ENCODE measurements at places on chromosomes 6 and 20.

DNA sequence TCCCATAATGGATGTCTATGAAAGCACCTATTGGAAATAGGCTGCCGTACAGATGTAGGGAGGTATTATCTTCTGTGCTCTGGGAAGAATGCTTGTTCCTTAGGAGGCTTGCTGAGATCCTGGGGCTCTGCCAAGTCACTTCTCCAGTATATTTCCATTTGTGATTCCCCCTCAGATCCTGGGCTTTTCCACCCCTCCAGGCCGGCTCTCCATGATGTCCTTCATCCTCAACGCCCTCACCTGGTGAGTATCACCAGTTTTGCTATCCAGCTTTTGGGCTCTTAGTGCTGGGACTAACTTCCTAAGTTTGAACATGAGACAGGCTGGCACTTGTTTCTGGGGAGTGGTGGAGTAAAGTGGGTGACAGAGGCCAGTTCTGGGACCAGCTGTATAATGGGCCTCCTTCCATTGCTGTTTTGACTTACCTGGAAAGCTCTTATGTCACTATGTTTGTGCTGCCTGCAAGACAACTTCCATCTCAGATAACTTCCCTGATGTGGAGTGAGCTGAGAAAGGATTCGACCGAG, 2.6 kb downstream of the SYS1 start:
- peaks cover 18% of the 10 kb centered on the region for H3K36me3 ChIP-seq
- H3K27me3 ChIP-seq, result no peaks in the 10 kb centered on the region
- H3K27ac ChIP-seq, result no peak overlapping the region
- no peak overlapping the region for H3K4me3 ChIP-seq
- DNase-seq, result no peak

DNA sequence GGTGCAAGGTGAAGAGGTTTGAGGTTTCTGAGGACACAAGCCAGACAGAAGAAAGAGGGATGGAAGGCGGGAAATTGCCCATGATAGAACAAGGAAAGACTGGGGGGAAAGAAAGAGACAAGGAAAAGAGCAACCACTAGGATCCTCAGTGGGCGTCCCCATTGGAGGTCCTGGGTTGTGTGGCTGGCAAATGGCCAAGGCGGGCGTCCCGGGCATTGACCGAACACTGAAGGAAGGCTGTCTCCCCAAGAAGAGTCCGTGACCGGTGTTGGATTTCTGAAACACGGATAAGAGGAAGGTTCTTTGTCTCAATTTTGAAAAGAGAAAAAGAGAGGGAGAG, 746.6 kb upstream of the ADGRB3 start:
- no peaks in the 10 kb centered on the region for H3K27me3 ChIP-seq
- no peak for DNase-seq
- H3K4me1 ChIP-seq, result no peaks in the 10 kb centered on the region
- H3K4me3 ChIP-seq, result no peak overlapping the region

GRCh38 chr20:22833851-22834250, 201.3 kb upstream of the SSTR4 start:
- H3K27me3 ChIP-seq, result no peaks in the 10 kb centered on the region
- DNase-seq, result no peak
- H3K4me1 ChIP-seq, result no peaks in the 10 kb centered on the region
- no peak overlapping the region for H3K27ac ChIP-seq
- no peak overlapping the region for H3K4me3 ChIP-seq
- H3K36me3 ChIP-seq, result no peaks in the 10 kb centered on the region

DNA sequence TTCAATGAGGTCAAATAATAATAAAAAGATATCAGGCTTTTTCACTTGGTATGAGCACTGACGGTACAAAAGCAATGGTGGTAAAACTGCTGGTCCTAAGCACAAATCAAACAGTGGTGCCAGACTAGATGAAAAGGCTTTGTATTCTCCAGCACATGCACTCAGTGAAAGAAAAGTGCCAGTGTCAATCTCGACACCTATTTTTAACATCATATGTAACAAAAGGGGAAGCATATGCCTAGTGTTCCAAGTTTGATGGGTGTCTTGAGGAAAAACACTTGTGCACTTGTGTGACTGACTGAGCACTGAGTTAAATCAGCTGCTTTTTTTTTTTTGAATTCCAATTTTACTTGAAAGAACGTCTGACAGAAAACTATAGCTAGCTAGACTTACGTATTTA, 27.3 kb downstream of the MED23 start:
- no peak overlapping the region for H3K27ac ChIP-seq
- H3K27me3 ChIP-seq, result no peaks in the 10 kb centered on the region
- no peak overlapping the region for H3K4me3 ChIP-seq

- H3K27ac ChIP-seq, result no peak overlapping the region
- no peaks in the 10 kb centered on the region for H3K36me3 ChIP-seq
- no peaks in the 10 kb centered on the region for H3K27me3 ChIP-seq
- DNase-seq, result no peak
- H3K4me1 ChIP-seq, result no peaks in the 10 kb centered on the region
These were observed 212.7 kb upstream of the PLN start for GRCh38 chr6:118335325-118335816.

DNA sequence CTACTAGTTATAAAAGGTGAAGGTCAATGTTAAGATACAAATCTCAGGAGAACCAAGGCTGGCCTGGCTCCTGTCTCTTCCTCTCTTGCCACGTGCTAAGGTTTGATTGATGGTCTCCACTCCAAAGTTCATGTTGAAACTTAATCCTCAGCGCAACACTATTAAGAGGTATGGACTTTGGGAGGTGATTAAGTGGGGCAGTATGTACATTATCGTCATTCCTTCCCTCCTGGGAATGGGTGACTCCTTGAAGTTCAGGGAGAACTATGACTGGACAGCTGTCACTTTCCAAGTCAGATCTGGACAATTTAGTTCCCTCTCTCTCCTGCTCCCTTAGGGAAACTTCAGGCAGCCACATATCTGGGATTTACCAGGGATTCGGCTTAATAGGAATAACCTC, 50.5 kb downstream of the KCNK5 start:
- H3K27ac ChIP-seq, result no peak overlapping the region
- no peaks in the 10 kb centered on the region for H3K4me1 ChIP-seq
- no peaks in the 10 kb centered on the region for H3K36me3 ChIP-seq
- H3K4me3 ChIP-seq, result no peak overlapping the region

DNA sequence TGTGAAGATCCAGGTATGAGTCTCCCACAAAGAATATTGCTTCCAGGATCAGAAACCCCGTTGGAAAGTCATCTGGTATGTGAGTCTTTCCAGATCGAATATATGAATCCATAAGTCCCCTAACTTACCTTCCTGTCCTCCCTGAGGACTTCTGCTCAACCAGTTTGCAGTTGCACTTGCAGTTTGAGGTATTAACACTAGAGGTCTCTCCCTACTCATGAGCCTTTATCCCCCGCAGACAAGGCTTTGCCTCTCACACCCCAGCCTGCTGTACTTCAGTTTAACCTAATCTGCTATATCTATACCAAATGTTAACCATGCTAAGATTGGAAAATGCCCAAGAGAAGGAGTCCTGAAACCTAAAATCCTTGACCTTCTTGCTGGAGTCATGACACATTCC, 135.3 kb upstream of the DEFB112 start:
- no peaks in the 10 kb centered on the region for H3K4me1 ChIP-seq
- no peaks in the 10 kb centered on the region for H3K36me3 ChIP-seq
- no peak overlapping the region for H3K27ac ChIP-seq
- DNase-seq, result no peak

DNA sequence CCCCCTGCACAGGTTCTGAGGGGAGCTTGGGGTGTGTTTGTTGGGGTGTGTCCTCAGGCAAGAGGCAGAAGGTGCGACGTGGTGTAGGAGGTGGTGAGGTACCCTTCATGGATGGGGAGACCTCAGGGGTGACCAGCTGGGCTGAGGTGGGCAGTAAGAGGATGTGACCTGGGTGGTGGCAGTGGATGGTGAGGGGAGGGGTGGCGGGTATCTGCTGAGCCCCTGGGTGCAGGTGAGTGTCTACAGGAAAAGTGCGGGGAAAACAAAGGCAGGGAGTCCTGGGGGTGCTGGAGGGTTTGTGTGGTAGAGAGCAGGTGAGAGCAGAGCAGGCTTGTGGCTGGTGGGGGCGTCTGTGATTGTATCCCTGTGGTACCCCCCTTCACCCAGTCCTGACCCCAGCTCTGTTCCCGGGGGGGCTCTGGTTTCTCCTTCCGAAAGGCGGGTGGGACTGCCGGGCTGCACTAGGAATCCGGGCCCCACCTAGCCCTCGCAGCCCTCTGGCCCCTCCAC, 631 bp downstream of the RAET1L start:
- H3K27ac ChIP-seq, result no peak overlapping the region
- DNase-seq, result no peak
- no peaks in the 10 kb centered on the region for H3K36me3 ChIP-seq
- H3K4me1 ChIP-seq, result peaks cover 8% of the 10 kb centered on the region

- peaks cover 11% of the 10 kb centered on the region for H3K36me3 ChIP-seq
- no peak overlapping the region for H3K4me3 ChIP-seq
- H3K4me1 ChIP-seq, result no peaks in the 10 kb centered on the region
- no peak overlapping the region for H3K27ac ChIP-seq
- no peak for DNase-seq
- no peaks in the 10 kb centered on the region for H3K27me3 ChIP-seq
These were observed 73.3 kb downstream of the CAP2 start for GRCh38 chr6:17466707-17467106.

GRCh38 chr20:20531283-20531682, 163.4 kb downstream of the INSM1 start:
- H3K27ac ChIP-seq, result no peak overlapping the region
- H3K36me3 ChIP-seq, result peaks cover 15% of the 10 kb centered on the region
- DNase-seq, result no peak
- H3K4me3 ChIP-seq, result no peak overlapping the region
- H3K27me3 ChIP-seq, result no peaks in the 10 kb centered on the region
- H3K4me1 ChIP-seq, result no peaks in the 10 kb centered on the region

- H3K4me3 ChIP-seq, result no peak overlapping the region
- H3K27ac ChIP-seq, result no peak overlapping the region
- no peak for DNase-seq
- no peaks in the 10 kb centered on the region for H3K36me3 ChIP-seq
These were observed 29.3 kb upstream of the PRDM1 start for GRCh38 chr6:106056746-106057390.

DNA sequence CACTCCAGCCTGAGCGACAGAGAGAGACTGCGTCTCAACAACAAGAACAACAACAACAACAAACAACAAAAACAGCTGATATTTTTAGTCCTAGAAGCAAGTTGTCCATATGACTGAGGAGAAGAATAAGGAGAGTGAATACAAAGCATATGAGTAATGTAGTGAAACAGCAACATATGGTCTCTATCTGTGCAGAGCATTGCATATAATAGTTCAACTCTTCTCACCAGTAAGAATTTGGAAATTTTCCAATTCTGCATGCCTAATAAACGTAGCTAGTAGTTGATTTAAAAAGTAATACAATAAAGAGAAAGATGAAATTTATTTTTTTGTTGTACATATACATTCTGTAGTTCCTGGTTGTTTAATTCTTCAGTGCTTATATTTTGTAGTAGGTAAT, 129.7 kb upstream of the FAM83B start:
- no peaks in the 10 kb centered on the region for H3K4me1 ChIP-seq
- no peaks in the 10 kb centered on the region for H3K36me3 ChIP-seq
- no peak for DNase-seq
- H3K4me3 ChIP-seq, result no peak overlapping the region
- H3K27ac ChIP-seq, result no peak overlapping the region

- H3K4me1 ChIP-seq, result peaks cover 18% of the 10 kb centered on the region
- no peak overlapping the region for H3K27ac ChIP-seq
- no peak overlapping the region for H3K4me3 ChIP-seq
- no peak for DNase-seq
These were observed 14.1 kb upstream of the CALHM6 start for GRCh38 chr6:116447052-116447451.

GRCh38 chr6:44685213-44685612, 297.7 kb downstream of the CDC5L start:
- no peaks in the 10 kb centered on the region for H3K36me3 ChIP-seq
- DNase-seq, result no peak
- no peaks in the 10 kb centered on the region for H3K4me1 ChIP-seq
- H3K27me3 ChIP-seq, result no peaks in the 10 kb centered on the region
- H3K4me3 ChIP-seq, result no peak overlapping the region

DNA sequence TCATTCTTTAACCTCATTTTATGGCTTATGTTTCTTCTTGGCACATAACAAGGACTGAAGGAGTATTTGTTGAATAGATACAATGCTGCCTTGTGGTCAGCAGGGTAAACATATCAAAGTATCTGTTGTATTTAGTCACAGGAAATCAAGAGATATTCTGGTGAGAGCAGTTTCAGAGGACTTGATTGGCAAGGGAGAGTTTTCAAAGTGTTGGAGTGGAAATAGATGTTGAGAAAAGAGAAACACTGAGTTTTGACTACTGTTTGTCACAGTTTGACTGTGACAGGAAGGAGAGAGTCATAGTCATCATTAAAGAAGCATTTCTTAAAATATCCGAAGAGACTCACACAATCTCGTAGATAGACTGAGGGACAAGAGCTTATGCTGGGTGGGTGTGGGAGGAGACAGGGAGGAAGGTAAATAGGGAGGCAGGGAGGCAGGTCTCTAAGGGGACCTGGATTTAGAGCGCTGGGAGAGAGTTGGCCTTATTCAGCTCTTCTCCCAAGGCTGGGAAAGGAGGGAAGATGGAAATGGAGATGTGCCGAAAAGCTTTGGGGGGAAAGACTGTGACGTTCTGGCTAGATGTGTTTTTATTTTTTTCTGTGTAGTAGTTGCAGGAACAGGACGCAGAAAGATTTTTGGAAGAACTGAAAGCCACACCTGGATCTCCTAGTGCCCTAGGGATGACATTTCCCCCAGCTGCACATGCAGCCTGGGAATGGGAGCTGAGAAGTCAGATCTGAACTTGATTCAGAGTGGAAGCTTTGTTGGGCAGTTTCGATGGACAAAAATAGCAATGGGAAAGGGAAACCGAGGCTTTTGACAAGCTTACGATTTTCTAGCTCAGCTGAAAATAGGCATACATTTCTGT, 65.0 kb upstream of the IFNGR1 start:
- H3K36me3 ChIP-seq, result no peaks in the 10 kb centered on the region
- H3K27me3 ChIP-seq, result no peaks in the 10 kb centered on the region
- no peak overlapping the region for H3K4me3 ChIP-seq
- no peaks in the 10 kb centered on the region for H3K4me1 ChIP-seq
- no peak overlapping the region for H3K27ac ChIP-seq

GRCh38 chr6:64483956-64484499, 848.4 kb downstream of the PHF3 start:
- H3K4me1 ChIP-seq, result no peaks in the 10 kb centered on the region
- no peaks in the 10 kb centered on the region for H3K36me3 ChIP-seq
- DNase-seq, result no peak
- H3K27me3 ChIP-seq, result no peaks in the 10 kb centered on the region
- no peak overlapping the region for H3K27ac ChIP-seq

DNA sequence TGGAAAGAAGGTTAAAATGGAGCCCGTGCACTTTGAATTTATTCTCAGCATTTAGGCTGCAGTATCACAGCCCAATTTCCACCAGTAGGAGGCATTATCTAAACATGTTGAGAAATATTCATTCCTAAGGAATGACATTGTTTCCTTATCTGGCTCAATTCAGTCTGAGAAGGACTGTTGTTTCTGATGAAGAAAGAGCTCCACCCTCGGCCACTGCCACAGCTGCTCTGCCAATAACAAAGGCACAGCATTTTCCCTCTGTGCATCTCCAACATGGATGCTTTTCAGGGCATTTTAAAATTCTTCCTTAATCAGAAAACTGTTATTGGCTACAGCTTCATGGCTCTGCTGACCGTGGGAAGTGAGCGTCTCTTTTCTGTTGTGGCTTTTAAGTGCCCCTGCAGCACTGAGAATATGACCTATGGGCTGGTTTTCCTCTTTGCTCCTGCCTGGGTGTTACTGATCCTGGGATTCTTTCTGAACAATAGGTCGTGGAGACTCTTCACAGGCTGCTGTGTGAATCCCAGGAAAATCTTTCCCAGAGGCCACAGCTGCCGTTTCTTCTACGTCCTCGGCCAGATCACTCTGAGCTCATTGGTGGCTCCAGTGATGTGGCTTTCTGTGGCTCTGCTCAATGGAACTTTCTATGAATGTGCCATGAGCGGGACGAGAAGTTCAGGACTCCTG, at the start of gene CALHM5:
Gene CALHM5, plus strand, starts transcription at position 216 of the 687 bp plus-strand sequence. Its CDS starts 58 bp downstream, at position 274.
- no peaks in the 10 kb centered on the region for H3K27me3 ChIP-seq
- H3K4me3 ChIP-seq, result peak within 1 kb of the TSS; percentile 73
- peaks cover 24% of the 10 kb centered on the region for H3K4me1 ChIP-seq
